Activated B cell treated with CpG ODN at 0.5 μM for 24 hours (primary cell): ENCODE measurements at places on chromosomes 12 and 14.

- no peak for DNase-seq
Measured at GRCh38 chr12:4908684-4909409, 858 bp upstream of the KCNA1 start.

DNA sequence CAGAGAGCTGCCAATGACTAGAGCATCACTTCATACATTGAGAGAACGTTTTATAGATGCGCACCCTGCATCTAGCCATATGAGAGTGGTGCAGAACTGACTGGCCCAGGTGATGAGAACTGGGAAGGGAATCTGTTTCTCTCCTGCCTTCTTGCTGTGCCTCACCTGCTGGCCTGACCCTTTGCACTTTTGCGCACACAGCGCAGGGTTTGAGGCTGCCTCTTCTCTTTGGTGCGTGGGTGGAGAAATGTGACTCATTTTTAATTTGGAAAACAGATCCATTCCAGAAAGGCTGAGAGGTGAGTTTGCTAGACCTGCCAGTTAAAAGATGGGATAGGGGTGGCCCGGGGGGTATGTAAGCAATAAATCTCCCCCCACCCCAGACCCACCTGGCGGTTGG lies 453 bp upstream of the ESRRB start:
- no peak for DNase-seq

DNA sequence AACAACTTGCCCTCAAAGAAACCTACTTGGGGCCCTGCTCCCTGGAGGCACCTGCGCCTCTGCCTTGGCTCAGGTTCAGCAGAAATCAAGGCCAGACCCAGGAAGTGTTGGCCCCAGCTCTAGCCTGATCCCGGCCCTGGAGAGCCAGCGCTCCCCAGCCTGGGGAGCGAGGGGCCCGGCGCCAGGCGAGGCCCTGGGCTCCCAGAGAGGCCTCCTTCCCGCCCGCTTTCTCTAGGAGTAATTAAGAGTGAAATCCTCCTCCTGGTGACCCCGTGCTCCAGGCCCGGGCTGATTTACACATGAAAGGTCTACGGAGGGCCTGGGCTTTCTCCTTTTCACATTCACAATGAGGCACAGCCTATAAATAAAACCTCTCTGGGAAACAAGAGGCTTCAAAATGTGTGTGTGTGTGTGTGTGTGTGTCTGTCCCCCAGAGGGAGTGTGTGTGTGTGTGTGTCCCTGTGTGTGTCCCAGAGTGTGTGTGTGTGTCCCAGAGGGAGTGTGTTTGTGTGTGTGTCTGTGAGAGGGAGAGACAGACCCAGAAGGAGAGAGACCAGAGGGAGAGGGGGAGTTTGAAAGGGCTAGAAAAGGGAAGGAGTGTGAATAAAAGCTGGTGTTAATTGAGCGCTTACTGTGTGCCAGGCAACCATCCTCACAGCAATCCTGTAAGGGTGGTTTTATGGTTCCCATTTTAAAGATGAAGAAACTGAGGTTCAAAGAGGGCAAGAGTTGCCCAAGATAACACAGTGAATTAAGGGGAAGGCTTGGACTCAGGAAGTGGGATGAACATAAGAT lies 23.8 kb upstream of the COX6A1 start:
- no peak for DNase-seq

- no peak for DNase-seq
Measured at GRCh38 chr14:32256576-32256975, 53.5 kb upstream of the RNU6-8 start.

DNA sequence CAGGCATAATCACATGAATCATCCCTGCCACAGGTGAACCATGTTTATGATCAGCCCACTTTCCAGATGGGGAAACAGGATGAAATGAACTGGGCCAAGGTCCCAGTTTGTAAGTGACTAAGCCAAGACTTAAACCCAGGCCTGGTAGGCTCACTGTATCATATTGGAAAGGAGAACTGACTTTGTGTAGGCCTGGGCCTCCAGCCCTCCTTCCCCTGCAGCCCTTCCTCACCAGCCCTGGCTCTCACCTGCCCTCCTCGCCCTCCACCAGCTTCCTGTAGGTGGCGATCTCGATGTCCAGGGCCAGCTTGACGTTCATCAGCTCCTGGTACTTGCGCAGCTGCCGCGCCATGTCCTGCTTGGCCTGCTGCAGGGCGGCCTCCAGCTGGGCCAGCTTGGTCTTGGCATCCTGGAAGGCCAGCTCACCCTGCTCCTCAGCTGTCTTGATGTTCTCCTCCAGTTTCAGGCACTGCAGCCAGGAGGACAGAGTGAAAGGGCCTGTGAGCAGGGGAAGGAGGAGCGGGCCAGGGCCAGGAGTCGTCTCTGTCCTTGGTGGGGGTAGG lies 19.8 kb downstream of the KRT80 start:
- no peak for DNase-seq

DNA sequence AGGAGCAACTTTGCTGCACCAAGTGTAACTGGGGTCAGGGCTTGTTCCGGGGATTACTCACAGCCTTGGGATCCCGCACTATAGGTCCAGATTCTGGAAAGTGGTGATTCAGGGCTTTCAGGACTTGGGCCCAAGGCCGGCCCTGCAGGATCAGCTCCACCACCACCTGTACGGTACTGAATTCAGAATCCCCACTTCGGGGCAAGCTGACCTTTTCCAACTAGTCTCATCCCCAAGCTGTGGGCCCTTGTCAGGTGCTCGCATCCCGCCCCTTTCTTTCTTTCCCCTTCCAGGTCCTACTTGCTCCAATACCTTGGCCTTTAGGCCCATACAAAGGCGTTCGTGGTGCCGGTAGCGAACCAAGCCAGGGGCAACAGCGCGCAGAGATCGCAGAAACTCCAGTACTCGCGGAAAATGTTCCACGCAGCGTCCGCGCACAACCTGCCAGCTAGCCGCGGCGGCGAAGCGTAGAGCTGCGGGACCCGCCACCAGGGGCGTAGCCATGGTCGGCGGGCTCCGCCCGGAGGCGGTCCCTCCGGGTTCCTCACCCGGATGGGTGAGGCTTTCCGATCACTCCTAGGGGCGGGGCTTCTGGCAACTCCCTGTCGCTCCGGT lies 487 bp downstream of the TINF2 start:
- DNase-seq = peak; percentile 91

DNA sequence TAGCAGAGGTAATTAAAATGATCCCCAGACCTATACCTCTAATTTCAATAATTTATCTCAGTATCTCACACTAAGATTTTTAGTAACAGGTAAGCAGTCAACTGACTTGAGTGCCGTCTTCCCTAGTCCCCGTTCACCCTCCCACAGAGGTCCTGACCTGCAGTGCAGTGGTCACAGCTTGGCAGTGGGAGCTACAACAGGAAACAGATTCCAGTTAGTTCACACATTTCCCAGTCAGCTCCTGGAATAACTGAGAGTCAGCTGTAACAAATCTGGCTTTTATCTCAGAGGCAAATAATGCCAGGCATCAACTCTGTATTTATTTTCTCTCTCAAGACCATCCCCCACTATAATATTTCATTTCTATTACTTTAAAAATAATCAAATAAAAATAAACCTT lies 308.2 kb downstream of the ATP23 start:
- no peak for DNase-seq

DNA sequence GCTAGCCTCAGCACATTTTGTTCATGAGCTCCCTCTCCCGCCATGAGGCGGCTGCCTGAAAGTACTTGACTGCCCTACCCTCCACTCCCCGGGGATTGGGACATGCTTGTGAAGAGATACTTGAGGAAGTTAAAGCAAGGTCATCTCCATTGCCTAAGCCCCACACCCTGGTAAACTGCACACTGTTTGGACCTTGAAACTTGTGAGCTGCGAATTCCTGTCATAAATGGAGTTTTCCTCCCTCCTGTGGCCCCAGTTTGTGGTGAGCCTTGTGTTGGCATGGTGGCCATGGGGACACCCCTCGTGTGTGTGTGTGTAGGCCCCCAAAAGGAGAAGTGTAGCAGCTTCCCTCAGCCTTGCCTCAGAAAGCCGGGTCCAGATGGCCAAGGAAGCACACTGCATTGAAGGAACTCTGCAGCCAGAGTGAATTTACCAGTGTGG lies 395.5 kb downstream of the ZFP36L1 start:
- DNase-seq = no peak

GRCh38 chr12:16564675-16565074 lies 41.3 kb downstream of the LMO3 start:
- DNase-seq = no peak

DNA sequence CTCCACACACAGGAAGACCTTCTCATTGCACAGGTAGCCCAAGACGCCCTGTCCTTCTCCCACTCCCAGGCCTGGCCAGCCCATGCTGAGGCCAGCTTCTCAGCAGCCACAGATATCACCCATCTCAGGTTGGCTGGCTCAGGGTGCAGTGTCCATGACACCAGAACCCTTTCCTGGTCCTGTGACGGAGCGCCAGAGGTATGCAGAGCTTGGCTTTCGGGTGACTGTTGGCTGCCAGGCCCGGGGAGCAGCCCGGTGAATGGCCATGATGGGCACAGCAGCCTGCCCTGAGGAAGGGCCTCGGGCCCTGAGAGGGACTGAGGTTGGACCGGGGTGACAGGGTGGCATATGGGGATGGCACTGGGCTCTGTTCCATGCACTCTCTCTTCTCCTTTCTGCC lies 173.4 kb downstream of the TSPAN9 start:
- no peak for DNase-seq

GRCh38 chr12:92952394-92952793 lies 23.3 kb upstream of the EEA1 start:
- no peak for DNase-seq

DNA sequence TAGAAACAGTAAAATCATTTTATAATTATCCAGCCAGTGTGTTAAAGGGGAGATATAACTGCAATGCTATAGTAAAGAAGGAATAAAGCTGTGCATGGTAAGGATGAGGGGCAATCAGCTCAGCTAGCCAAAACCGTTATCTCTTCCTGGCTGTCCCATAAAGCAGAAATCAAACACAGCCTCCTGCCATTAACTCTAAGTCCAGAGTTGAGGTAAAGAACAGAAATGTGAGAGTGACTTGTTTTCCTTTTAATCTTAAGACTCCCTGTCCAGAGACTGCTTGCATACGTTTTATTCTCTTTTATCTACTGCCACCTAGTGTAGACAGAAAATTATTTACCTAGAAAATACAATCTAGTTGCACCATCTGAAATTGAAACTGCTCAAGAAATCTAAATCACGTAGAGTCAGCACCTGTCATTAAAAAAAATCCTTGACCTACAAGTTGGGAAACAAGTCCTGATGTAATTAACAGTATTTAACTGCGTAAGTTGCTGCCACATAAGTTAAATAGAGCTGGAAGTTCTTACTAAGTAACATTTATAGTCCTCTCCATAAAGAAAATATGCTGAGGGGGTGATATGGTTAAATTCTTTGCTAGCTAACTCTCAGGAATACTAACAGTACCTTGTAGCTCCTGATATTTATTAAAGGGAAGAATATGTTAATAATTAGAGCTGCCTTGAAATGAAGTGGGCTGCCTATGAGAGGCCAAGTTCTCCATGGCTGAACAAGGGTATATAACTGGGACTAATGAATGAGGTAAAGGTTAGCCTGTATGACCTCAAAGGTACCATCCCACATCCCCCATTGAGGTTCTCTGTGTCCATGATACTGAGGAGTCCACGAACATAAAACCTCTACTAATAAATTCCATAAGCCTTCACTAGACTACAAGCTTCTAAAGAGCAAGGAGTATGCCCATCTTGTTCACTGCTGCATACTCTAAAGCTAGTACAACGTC lies 62.7 kb downstream of the GALNT4 start:
- no peak for DNase-seq

DNA sequence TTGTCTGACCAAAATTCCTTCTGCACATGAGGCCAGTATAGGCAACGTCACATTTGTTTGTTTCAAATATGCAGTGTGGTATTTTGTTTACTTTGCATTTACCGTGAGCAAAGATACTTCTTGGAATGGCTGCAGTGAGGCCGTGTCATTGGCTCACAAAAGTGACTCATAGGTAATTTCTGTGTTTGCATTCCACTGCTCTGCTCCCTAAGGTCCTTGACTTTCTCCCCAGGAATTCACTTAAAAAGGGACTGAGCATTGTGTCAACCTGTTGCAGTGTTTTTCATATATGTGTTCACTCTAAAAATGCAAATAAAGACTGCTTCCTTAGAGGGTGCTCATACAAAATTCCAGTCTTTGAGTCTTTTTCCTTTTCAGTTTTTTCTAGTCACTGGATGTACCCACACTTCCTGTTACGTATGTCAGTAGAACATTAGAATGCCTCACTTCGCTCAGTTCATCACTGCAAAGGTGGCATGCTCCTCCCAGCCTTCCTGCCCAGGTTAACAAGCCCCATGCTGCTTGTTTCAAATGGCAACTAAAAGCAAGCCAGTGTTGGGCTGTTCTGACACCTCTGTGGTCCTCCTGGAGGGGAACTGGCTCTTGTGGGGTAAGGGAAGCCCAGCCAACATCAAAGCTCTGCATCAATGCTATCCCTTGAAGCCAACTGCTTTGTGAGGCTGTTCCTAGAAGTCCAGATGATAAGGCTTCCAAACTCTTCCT lies 9.1 kb downstream of the C12orf76 start:
- DNase-seq = no peak

DNA sequence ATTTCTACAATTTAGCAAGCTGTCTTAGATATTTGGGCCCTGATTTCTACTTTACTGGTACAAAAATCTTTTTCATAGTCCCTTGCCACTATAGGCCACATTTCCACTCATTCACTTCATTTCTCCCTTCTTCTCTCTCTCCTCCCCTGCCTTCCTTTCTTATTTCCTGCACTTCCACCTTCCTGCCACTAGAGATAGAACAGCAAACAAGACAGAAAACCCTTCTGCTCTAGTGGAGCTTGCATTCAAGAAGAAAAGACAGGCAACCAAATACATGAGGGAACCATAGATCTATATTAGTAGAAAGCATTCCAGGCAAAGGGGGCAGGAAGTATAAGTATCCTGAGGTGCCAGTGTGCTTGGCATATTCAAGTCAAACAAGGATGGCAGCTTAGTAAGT lies 623.5 kb downstream of the FLRT2 start:
- no peak for DNase-seq

GRCh38 chr12:42725809-42726208 lies 136.3 kb upstream of the PRICKLE1 start:
- no peak for DNase-seq

- no peak for DNase-seq
Measured at GRCh38 chr12:84507956-84508850, 404.4 kb downstream of the SLC6A15 start.

GRCh38 chr14:104882325-104882973 lies 17.4 kb downstream of the CEP170B start:
- DNase-seq = no peak

DNA sequence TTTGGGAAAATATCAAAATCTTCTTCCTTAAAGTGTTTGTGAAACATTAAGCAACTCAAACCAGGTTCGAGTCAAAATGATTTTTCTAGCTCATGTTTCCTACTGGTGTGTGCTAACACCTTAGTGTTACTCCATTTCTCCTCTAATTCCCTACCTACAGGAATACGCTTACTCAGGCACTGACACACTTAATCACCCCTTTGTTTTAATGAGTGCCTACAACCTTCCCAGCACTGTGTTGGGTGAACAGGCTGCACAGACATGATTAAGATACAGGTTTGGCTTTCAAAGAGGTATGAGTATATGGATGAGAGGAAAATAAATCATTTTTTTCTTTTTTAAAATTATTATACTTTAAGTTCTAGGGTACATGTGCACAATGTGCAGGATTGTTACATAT lies 15.6 kb upstream of the PZP start:
- DNase-seq = no peak

GRCh38 chr12:40820794-40821484 lies 128.7 kb downstream of the CNTN1 start:
- no peak for DNase-seq
